CD4-positive, alpha-beta T cell treated with Interferon gamma for 1 hour (primary cell): ENCODE measurements at places on chromosomes 2 and 18.
A peak's percentile ranks its signal among the peaks of the same experiment; 100 is the strongest.

DNA sequence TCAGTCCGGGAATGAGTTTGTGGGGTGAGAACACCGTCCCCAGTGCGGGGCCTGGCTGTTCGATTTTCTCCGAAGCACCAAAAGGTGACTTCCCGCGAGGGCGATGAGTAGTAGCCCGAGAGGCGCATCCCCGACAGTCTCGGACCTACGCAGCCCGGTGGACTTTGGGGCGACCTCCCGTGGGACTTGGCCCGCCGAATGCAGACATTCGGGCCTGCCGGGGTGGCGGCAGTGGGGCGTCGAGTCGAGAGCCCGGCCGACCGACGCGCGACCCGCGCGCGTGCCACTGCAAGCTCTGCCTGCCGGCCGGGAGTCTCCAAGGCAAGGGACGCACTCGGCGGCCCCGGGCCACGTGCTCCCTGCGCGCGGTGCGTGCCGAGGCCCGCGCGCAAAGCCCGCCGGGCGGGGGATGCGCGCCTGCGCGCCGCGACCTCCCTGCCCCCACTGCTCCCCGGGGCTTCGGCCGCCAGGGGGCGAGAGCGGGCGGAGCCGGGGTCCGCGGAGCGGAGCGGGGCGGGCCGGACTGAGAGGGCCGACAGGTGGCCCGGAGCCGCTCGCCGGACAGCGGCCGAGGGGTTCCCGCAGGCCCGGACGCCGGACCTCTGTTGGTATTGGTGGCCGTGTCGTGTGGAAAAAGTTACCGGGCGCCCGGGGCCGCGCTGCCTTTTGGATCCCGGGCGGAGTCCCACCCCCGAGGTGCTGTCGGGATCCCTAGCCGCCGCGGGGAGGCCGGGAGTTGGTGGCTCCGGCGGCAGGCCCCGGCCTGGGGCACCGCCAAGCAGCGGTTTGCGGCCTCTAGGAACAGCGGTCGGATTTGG, 1.9 kb downstream of the PTMA start:
- DNase-seq = peak; percentile 85

GRCh38 chr2:160433466-160434140, 60.0 kb downstream of the RBMS1 start:
- no peak for DNase-seq

DNA sequence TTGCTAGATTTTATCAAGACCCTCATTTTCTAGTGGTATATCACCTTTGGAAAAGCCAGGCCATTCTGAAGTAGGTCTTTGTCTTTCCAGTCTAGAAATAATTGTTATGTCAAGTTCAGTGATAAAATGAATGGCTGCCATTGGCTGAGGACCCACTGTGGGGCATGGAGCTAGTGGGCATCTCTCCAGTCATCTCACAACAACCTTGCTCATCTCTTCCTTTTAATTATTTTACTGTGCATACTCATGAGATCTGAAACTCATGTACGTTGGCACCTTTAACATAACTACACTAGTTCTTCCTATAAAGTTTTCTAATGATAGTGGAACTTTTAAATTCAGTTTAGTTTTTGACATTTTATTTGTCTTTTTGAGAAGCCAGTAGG, 240.9 kb downstream of the SLC8A1 start:
- DNase-seq = no peak

DNA sequence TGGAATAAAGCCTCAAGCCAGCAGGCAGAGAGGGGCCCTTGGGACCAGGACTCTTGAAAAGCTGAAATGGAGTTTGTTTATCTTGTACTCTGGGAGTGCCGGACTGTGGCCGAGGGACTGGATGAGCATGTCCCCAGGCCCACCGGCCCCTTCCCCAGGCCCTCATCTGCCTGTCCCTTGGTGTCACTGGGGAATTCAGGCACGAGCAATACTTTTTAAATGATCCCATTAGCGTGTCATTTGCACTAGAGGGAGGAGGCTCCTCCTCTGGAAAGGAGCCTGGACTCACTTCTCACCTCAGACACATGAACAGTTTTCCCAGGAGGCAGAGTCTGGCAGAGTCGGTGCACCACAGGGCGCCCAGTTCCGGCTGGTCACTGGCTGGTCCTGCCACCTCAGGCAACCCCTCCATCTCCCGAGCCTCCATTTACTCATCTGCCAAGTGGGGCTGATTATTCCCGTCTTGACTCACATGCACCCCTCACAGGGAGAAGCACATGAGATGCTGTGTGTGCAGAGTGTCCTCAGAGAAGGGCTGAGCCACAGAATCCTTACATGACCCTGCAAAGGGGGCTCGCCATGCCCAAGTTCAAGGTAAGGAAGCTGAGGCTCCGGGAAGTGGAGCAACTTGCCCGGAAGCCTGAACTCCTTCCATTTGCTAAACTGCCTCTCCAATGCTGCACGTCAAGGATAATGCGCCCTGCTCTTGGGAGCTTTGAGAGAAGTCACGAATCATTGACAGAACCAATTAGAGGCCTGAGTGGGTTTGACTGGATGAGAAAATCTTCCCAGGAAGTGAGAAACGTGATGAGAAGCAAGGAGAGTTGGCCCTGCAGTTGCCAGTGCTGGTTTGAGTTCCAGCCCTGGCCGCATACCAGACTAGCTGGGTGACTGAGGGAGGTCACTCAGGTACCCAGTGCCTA, 26.7 kb downstream of the CIB4 start:
- no peak for DNase-seq

- no peak for DNase-seq
Observed at GRCh38 chr2:17583646-17584045, 43.1 kb downstream of the VSNL1 start.

GRCh38 chr18:34806527-34806926, 96.4 kb downstream of the DTNA start:
- DNase-seq = no peak

- no peak for DNase-seq
Observed at GRCh38 chr18:57561261-57561660, 25.2 kb downstream of the FECH start.

GRCh38 chr2:113337809-113338208, 59.1 kb upstream of the PAX8 start:
- DNase-seq = no peak

DNA sequence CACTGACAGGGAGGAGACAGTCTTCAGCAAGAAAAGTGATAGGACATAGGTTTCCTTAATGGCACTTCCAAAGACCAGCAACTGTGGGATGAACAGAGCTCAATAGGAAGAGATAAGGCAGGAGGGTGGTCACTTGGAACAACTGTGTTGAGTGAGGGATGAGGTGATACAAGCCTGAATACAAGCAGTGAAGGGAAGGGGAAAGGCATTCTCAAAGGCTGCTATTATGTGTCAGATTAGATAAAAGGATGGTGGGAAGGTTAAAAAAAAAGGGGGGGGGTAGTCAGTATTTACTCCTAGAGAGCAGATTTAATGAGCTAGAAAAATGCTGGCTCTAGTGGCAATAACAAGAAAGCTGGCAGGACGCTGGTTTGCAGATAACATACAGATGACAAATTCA, 25.7 kb downstream of the CCBE1 start:
- no peak for DNase-seq

DNA sequence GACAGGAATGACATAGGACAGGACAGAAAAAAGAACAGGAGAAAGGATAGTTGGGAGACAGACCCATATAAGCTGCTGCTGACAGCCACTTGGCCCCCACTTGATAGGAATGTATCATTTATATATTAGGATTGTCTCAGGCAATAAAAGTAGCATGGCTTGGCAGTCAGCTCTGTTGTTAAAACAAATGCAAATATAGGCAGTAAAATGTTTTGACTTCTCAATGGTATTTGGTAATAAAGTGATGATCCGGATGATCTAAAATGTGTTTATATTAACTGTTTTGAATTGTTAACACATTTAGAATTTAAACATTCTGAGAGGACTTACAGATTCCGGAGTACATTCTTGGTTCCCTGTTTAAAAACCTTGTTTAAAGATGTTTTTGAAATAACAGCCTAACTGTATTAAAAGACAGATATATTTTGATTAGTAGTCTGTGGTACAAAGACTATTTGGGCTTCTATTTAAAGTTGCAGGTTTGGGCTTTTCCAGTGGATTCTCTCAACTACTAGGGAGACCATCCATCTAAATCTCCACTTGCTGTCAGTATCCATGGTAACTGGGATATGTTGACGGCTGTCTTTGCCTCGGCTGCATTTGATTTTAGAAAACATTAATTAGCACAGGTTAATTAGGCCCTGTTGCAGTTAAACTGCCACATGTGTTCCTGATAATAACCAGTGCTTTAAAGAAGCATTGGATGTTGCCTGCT, 147.6 kb downstream of the ESCO1 start:
- no peak for DNase-seq
